ENCODE measurements at places on chromosomes 2 and 18.

GRCh38 chr2:72182547-72182946 is 34.9 kb upstream of the CYP26B1 start:
- no peak for DNase-seq

- DNase-seq, result no peak
These were observed 94.9 kb upstream of the PDE1A start for GRCh38 chr2:182521453-182522404.

DNA sequence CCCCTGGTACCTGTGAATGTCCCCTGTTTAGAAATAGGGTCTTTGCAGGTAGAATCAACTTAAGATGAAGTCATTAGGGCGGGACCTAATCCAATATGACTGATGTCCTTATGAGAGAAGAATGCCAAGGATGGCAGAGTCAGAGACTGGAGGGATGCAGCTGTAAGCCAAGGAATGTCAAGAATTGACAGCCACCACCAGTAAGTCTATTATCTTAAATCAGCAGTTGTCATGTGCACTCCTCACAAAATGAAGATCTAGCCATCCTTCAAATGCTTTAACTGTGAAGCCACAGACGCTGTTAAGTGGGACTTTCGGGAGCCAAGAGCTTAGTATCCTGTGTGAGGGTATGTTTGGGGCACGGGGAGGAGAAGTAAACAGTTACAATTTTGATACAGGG is 83.2 kb downstream of the ITGA4 start:
- DNase-seq, result no peak

DNA sequence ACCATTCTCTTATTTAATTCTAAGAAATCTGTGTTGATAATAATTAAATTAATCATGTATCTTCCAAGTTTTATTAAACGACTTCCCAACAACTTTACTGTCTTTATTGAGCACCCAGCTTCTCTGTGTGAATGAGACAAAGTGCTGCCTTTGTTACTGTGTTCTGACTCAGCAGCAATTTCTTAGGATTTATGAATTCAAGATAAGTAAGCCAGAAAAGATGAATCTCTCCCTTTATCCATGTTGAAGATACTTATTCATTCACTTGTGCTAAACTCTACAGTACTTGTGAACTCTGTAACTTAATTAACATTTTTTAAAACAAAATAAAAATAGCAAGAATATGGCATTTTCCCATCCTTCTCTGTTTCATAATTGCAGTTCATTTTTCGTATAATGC is 1403.3 kb upstream of the DDX18 start:
- no peak for DNase-seq

DNA sequence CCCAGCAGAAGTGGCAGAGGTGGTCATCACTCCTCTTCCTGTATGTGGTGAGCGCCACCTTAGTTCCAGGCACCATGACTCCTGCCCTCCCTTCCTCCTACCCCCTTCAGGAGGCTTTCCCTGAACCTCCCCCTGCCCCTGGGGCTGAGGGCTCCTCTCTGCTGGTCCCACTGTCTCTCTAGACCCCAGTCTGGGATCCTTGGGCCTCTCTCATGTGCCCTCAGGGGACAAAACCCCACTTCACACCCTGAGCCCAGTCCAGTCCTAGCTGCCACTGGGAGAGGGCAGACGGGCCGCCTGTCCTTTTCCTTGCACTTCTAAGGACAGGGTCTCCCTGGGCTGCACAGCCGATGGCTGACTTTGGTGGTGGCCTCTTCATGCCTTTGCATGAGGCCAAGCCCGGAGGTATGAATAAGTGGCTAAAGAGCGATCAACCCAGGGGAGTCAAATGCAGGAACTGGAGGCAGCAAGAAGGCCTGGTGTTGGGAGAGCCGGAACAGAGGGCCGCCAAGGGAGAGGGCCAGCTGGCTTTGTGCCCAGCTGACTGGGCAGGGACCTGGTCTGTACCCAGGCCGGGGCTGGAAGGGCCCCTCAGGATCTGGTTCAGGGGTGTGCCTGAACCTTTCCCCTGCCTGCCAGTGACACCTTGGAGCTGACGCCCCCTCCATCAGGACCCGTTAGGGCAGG is 29.5 kb downstream of the GLI2 start:
- DNase-seq, result no peak

GRCh38 chr2:127217470-127218325 is 2.4 kb downstream of the CYP27C1 start:
- no peak for DNase-seq

- DNase-seq, result no peak
These were observed 110.7 kb upstream of the PPP1CB start for GRCh38 chr2:28640908-28641300.

- no peak for DNase-seq
These were observed 142.2 kb downstream of the EPHA4 start for GRCh38 chr2:221429741-221430491.

GRCh38 chr2:131058920-131059319 is 34.3 kb downstream of the FAM168B start:
- DNase-seq, result no peak

DNA sequence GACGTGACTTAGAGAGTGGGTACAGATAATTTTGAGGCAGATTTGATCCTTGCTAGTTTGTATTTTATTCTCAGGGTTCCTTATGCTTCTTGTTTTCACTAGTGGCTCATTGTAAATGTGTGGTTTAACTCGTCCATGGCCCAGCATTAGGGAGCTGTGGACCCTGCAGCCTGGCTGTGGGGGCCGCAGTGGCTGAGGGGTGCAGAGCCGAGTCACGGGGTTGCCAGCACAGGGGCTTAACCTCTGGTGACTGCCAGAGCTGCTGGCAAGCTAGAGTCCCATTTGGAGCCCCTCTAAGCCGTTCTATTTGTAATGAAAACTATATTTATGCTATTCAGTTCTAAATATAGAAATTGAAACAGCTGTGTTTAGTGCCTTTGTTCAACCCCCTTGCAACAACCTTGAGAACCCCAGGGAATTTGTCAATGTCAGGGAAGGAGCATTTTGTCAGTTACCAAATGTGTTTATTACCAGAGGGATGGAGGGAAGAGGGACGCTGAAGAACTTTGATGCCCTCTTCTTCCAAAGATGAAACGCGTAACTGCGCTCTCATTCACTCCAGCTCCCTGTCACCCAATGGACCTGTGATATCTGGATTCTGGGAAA is 269.9 kb downstream of the MYT1L start:
- no peak for DNase-seq

DNA sequence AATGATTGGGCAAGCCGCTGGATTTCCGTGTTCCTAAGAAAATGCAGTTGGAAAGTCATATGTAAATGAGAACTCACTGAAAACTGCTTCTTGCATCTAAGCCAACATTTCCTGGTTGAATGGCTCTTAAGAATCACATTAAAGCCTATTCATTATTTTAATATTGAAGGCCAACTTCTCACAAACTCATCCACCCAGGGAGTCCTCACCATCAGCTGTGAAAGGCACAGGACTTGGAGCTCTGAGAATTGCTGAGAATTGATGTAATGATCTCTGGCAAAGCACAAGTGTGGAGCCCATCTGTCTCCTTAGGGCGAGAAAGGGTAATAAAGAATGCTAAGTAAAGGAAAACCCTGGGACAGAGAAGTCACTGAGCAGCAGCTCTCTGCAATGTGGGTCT is 55.9 kb upstream of the APCDD1 start:
- DNase-seq, result no peak

GRCh38 chr2:119659601-119660342 is 19.2 kb upstream of the TMEM177 start:
- DNase-seq, result peak; percentile 40

DNA sequence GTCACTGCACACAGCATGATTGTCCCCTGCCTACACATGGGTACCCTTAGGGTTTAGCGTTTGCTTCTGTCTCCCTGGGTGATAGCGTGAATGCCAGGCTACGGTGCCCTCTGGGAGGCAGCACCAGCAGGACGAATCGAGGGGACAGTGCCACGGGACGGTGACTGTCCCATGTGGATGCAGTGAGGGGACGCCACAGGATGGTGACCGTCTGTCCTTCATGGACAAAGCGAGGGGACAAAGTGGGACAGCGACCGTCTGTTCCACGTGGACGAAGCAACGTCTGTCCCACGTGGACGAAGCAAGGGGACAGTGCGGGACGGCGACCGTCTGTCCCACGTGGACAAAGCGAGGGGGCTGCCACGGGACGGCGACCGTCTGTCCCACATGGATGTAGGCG is 25.7 kb downstream of the CTDP1 start:
- DNase-seq, result no peak

DNA sequence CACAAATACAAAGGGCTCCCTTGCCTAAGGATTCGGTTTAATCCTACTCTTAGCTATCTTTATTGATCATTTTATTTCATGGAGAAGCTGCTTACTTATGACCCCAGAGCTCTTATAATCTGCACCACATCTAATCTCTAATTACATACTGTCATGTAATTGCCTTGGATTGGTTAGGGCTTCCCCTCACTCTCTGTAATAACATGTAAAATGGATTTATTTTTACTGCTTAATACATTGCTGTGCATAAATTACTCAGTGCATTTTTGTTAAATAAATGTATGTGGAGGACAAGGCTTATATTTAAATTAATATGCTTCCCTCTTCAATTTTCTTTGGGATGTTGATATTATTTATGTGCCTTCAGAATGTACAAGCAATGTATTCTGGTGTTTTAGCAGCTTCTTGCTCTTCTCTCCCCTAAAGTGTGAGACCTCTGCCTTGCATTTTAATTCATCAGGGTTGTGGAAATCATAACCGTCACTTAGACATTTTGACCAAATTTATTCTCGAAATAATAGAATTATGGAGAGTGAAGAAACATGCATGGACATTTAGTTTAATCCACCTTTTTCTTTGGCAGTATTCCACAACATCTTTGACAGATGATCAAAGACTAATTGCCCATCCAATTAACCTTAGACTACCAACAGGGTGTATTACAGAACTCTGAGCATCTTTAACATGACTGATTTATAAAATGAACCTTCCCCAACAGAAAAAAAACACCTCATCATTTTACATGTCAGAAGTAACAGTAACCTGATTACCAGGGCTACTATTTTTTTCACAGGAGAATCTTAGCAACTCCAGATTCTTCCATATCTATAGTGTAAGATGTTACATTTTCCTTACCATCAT is 692.6 kb downstream of the LRRTM4 start:
- DNase-seq, result no peak

GRCh38 chr2:33217406-33217805 is 259.0 kb upstream of the RASGRP3 start:
- no peak for DNase-seq

DNA sequence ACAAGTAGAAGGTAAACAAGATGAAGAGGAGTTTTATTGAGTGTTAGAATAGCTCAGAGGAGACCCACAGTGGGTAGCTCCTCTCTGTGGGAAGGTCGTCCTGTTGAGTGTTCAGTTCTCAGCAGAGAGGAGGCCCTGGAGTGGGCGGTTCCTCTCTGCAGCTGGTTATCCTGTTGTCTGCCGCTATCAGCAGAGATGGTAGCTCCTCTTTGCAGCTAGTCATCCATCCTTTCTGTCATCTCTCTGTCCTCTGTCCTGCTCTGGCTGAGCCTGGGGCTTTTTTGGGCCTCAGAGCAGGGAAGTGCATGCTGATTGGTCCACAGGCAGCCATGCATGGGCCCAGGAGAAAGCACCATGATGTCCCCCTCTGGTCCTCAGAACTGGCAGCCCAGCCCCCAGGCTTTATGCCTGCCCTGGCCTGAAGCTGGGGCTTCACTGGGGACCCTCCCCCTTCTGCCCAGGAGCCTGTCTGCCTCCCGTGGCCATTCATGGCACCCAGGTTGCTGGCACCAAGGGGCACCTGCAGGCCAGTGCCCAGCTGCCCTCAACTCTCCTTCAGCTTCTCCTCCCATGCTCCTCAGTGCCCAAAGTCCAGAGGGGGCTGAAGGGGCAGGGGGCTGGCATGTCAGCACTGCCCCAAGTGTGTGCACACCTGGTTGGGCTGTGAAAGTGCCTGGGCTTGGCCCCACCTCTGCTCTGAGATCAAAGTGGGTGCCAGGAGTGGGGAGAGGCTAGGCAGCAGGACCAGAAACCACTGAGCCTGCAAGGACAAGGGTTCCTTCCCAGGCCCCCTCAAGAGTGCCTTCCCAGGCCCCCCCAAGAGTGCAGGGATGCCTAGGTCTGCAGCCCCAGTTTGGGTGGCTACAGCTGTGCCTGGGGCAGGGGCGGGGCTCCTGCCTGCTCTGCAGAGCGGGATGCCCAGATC is 98.7 kb downstream of the TWIST2 start:
- DNase-seq, result no peak

GRCh38 chr18:59419386-59419785 is 60.3 kb upstream of the LMAN1 start:
- DNase-seq, result no peak

- no peak for DNase-seq
These were observed 152.7 kb upstream of the SPHKAP start for GRCh38 chr2:228334180-228334579.

DNA sequence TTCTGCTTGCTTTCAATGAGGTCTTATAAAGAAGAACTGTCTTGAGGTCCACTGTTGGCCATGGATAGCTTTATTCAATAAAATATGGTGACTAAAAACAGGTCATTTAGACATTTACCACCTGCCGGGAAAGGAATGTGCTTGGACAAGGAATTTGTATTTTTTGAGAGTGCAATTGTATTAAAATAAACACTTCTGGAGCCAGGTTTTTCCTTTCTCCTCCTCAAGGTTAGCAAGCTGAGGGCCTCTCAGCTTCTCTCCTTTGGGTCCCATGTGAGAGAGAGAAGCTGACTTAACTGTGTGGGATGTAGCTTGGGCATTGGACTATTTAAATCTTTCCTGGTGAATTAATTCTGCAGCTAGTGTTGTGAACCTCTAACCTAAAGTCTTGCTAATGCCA is 321.0 kb downstream of the MEIS1 start:
- DNase-seq, result no peak

GRCh38 chr2:18104595-18105224 is 226.2 kb downstream of the KCNS3 start:
- DNase-seq, result no peak

DNA sequence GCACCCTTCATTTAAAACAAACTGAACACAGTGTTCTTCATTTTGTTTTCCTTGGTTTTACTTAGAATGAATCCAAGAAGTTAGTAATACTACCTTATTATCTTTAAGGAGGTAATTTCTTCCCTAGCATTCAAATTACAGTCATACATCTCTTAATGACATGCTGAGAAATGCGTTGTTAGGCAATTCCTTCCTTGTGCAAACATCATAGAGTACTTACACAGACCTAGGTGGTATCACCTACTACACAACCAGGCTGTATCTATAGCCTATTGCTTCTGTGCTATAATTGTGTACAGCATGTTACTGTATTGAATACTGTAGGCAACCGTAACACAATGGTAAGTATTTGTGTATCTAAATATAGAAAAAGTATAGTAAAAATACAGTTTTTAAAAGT is 8.4 kb upstream of the CABYR start:
- DNase-seq, result no peak

GRCh38 chr2:75421986-75422385 is 138.8 kb downstream of the EVA1A start:
- no peak for DNase-seq

GRCh38 chr2:134469516-134470115 is 215.7 kb downstream of the MGAT5 start:
- no peak for DNase-seq
